ENCODE measurements at places on chromosomes 5 and 9.

GRCh38 chr5:133806847-133807246 is 161.6 kb downstream of the C5orf15 start:
- DNase-seq: no peak

- no peak for DNase-seq
Measured at GRCh38 chr9:19114680-19115270, 12.1 kb upstream of the HAUS6 start.

- no peak for DNase-seq
Measured at GRCh38 chr5:23996525-23996924, 489.1 kb downstream of the PRDM9 start.

DNA sequence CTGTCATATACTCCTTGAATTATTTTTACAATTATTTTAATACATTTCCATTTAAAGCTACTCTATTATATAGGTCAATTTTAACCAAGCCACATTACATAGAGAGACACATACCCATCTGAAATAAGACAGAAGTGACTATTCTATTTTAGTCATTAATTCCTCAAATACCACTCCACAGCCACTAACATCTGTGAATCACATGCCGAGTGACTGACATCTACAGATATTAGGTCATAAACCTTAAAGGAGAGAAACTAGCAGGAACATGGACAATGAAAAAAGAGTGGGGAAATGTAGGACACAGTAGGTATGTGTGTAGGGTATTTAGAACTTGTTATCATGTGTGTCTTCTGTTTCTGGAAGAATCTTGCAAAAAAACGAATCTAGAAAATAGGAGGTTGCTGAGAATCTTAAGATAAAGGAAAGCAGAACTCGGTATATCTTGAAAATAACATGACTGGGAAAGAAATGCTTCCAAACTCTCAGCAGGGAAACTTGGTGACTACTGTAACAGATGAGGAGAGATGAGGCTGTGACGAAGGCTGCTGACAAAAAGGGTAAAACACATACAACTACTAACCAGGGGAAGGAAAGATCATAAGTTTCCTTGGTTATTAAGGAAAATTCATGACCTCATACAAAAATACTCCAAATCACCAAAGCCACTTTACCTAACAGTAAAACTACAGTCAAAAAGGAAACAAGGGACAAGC is 84.6 kb downstream of the PLPP1 start:
- DNase-seq: no peak

DNA sequence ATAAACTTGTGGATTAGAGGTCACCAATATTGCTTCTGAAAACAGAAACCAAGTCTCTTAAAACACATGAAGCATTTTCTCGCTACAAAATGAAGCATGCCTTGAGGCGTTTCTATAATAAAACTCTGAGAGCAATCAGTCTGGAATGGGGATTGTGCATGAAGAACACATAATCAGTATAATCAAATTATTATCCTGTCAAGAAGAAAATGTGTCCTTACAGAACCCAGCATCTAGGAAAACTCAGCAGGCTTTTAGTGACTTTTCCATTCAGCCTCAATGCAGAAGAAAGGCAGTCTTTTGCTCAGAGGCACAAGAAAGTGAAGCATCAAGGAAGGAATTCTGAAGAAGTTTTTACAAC is 121.9 kb downstream of the CDH18 start:
- DNase-seq: no peak

GRCh38 chr5:166719991-166720390 is 1571.5 kb upstream of the WWC1 start:
- DNase-seq: no peak

DNA sequence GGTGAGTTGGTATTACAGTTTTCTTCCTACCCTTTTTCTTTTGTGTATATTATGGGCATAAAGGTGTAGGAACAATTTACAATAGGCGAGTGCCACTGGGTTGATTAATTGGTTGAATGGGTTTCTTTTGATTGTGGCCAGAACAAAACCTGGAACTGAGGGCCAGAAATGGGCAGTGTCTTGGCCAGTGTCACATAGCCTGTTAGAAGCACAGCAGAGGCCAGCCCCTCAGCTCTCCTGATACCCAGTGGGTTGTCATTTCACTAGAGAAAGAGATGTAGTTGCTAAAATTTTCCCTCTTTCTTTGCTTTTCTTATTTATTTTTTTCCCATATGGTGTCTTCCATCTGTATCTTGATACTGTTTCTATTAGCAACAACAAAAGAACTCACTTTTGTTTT is 38.8 kb upstream of the SEMA6A start:
- DNase-seq: no peak

- no peak for DNase-seq
Measured at GRCh38 chr5:81427566-81427965, 33.6 kb upstream of the ACOT12 start.

All from CD4-positive, alpha-beta T cell treated with Interleukin-10 for 1 hour (primary cell).